G401 (cell line): ENCODE measurements at places on chromosomes 2 and 18. TPM values are rescaled to one million over a fixed set of nuclear protein-coding genes. Genes with fewer than 3 reads are reported as not detected.

The CLASP1 gene
- 22.0 and 30.6 TPM in 2 replicates for total RNA-seq

The CIDEA gene
- not detected in 2 replicates for total RNA-seq

The GPR45 gene
- not detected in 2 replicates for total RNA-seq

The SERPINB8 gene
- not detected in 2 replicates for total RNA-seq

The ADD2 gene
- total RNA-seq: 0.61 TPM in 1 of 2 replicates, not detected in the other

The NRP2 gene
- 5.3 and 7.9 TPM in 2 replicates for total RNA-seq

The CAD gene
- 52.3 and 69.6 TPM in 2 replicates for total RNA-seq

The STAT4 gene
- not detected in 2 replicates for total RNA-seq

The BOK gene
- total RNA-seq: 26.9 and 36.3 TPM in 2 replicates

The DNAH6 gene
- under 0.01 TPM in 2 replicates for total RNA-seq

The SIX2 gene
- total RNA-seq: not detected in 2 replicates

The ACKR3 gene
- not detected in 2 replicates for total RNA-seq

The SLC9A4 gene
- total RNA-seq: not detected in 2 replicates

The TMEM178A gene
- 98.4 and 118 TPM in 2 replicates for total RNA-seq

The UGT1A3 gene
- not detected in 2 replicates for total RNA-seq
